ENCODE measurements at places on chromosomes 1 and 21.

DNA sequence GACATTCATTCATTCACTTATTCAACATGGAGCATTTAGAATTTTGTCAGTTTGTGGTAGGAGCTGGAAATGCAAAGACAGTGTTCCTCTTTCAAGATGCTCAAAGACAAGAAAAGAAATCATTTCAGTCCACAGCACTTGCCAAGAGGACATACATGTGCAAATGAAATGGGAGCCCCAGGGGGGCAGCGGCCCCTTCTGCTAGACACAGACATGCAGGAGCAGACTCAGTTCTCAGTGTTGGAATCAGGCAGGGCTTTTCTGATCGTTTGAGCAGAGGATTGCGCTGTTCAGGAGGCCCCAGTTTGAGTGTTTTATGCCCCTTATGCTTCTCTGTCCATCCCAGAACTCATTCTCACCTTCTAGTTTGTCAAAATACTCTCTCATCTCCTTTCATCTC is 35.6 kb upstream of the VASH2 start:
- no peak for DNase-seq
- no peaks in the 10 kb centered on the region for H3K27me3 ChIP-seq
- no peaks in the 10 kb centered on the region for H3K36me3 ChIP-seq
- H3K27ac ChIP-seq, result no peak overlapping the region
- no peaks in the 10 kb centered on the region for H3K4me1 ChIP-seq

DNA sequence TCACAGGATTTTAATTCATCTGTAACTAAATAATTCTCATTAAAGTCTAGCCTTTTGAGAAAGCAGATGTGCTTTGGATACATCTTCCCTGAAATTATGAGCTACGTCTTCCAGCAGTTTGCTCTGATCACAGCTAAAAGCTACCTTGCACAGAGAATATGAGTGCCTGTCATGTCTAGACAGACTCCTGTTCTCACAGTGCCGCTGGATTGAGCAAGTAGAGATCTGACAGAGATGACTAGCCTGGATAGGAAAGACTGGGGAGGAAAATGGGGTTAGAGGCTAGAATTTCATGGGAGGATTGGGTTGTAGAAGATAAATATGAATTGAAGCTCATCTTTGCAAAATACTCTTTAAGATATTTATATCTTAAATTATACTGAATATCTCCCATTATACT is 24.1 kb downstream of the CEPT1 start:
- peaks cover 7% of the 10 kb centered on the region for H3K36me3 ChIP-seq
- no peak overlapping the region for H3K27ac ChIP-seq
- DNase-seq, result no peak
- no peaks in the 10 kb centered on the region for H3K27me3 ChIP-seq
- no peak overlapping the region for H3K4me3 ChIP-seq

DNA sequence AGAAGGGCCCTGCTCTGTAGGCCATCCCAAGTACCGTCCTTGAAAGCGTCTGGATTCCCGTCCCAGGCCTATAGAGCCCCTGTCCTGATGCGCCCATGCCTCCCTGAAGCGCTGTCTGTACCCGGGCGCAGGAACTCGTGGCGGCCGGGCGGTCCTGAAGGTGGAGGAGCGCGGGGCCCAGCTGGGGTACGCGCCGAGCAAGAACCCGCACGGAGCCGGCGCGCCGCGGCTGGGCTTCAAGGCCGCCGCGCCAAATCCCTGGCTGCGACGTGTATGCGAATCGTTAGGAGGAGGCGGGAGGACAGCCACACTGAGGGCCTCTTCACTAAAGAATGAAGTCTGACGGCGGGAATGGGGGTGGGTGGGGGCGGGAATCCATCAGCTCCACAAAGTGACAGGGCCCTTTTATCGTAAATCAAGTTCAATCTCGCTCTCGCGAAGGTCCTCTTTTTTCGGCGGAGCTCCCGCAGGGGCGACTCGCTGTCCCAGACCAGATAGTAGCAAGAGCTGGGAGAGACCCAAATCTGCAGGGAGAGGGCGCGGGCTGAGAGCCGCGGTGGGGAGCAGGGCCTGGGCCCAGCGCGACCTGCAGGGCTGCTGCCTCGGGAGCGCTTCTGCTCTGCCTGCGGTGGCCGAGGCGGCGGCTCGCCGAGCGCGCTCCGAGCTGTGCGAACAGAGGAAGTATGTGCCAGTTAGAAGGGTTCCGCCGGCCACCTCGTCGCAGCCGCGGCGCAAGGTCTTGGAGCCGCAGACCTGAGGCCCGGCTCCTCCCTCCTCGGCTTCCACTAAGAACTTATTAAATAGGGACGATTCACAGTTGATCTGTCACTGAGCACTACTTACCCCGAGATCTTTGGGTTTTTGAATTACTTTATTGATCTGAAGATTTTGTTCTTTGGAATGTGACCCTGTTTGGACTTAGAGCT is 10.4 kb downstream of the BARHL2 start:
- no peak overlapping the region for H3K27ac ChIP-seq
- peaks cover 79% of the 10 kb centered on the region for H3K27me3 ChIP-seq
- no peaks in the 10 kb centered on the region for H3K4me1 ChIP-seq
- H3K36me3 ChIP-seq, result no peaks in the 10 kb centered on the region
- no peak overlapping the region for H3K4me3 ChIP-seq
- no peak for DNase-seq

GRCh38 chr1:89643577-89643976 is 10.7 kb downstream of the LRRC8C start:
- no peak for DNase-seq
- no peak overlapping the region for H3K27ac ChIP-seq
- peaks cover 47% of the 10 kb centered on the region for H3K4me1 ChIP-seq

DNA sequence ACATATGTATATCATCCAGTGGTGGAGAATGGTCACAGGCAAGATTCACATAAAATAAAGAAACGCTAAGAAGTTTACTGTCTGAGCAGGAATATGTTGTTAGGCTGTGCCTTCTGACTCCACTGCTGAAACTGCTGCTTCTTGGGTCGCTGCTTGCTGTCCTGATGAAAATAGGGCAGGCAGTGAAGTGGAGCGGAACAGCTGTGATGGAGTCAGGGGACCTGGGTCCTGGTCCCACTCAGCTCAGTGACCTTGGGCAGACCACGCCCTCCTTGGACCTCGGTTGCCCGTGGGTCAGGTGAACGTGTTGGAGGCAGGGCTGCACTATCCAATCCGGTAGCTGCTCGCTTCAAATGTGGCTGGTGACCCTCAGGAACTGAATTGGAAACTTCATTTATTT is 33.4 kb upstream of the IFFO2 start:
- no peak overlapping the region for H3K4me3 ChIP-seq
- no peaks in the 10 kb centered on the region for H3K36me3 ChIP-seq
- no peak for DNase-seq
- H3K27me3 ChIP-seq, result no peaks in the 10 kb centered on the region
- no peak overlapping the region for H3K27ac ChIP-seq
- no peaks in the 10 kb centered on the region for H3K4me1 ChIP-seq

DNA sequence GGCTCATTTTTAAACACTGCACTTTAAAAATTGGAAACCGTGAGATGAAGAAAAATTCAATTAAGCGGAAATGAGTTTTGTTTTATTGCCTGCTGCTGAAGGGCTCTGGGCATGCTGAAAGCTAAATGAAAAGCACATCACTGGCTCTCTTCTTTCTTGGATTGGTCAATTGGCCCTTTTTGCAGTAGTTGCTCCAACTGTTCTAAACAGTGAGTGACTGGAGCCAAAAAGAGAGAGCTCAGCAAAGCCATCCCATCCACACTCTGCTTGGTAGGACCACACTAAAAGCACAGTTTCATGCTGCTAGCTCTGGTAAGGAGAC is 48.1 kb downstream of the LHX4 start:
- no peak overlapping the region for H3K4me3 ChIP-seq

GRCh38 chr1:205792961-205793673 is 17.8 kb upstream of the RAB29 start:
- peaks cover 39% of the 10 kb centered on the region for H3K36me3 ChIP-seq
- no peaks in the 10 kb centered on the region for H3K27me3 ChIP-seq
- no peak for DNase-seq
- H3K27ac ChIP-seq, result no peak overlapping the region
- H3K4me1 ChIP-seq, result no peaks in the 10 kb centered on the region

DNA sequence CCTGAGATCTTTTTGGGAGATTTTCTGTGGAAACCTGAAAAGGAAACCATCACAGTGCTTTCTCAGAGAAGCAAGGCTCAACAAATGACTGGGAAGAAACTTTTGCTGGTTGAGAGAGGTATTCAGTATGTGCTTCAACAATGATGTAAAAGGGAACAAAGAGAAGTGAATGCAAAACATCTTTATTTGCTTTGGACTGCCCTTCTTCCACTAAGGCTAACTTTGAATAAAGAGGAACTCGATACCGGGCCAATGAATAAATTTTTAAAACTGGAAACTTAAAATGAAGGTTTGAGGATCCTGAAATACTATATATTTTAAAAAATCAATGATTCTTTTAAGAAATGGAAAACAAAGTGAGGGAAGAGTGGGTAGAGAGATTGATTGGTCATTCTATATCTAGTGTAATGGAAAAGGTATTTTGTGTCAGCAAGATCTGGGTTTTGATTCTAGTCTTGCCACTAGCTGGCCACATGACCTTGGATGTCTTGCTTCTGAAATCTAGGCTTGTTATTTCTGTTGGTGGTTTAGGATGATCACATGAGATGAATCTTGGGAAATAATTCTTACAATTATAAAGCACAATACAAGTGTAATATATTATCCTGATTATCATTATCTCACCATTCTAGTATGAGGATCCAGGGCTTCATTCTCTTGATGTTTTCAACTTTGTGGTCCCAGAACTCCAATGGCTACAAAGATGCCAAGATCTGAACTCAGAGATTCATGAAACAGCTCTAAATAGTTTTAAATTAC is 34.6 kb upstream of the APOBEC4 start:
- H3K36me3 ChIP-seq, result no peaks in the 10 kb centered on the region
- no peak overlapping the region for H3K4me3 ChIP-seq
- DNase-seq, result no peak
- H3K27me3 ChIP-seq, result no peaks in the 10 kb centered on the region
- no peaks in the 10 kb centered on the region for H3K4me1 ChIP-seq

DNA sequence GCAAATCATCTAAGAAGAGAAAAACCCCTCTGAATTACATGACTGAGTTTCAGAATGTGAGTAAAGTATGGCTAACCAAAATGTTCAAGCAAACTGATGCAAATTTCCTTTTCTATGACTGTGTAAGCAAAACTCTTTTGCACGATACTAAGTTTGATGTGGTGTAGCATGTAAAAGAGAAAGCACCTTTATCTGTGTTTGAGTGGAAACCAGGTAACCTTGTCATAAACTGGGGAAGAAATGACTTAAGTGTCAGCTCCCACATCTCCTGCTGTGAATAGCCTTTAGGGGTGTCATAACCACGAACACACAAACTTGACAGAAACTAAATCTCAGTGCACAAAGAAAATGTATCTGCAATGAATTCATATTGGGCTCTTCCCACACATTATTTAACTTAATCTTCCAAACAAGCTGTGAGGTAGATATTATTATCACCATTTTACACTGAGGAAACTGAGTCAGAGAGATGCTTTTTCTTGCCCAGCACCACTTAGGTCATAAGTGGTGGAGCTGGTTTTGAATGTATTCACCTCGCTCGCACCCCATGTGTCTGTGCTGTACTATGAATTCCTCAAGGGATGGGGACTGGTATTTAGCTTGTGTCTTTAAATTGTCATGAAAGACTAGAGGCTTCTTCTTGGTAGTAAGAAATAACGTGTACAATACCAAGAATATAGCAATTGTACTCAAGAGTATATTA is 32.9 kb upstream of the IL12RB2 start:
- H3K27ac ChIP-seq, result no peak overlapping the region
- no peak overlapping the region for H3K4me3 ChIP-seq
- H3K36me3 ChIP-seq, result no peaks in the 10 kb centered on the region
- no peaks in the 10 kb centered on the region for H3K4me1 ChIP-seq
- DNase-seq, result no peak

GRCh38 chr1:111747282-111747734 is 8.1 kb upstream of the INKA2 start:
- H3K27me3 ChIP-seq, result no peaks in the 10 kb centered on the region
- no peaks in the 10 kb centered on the region for H3K4me1 ChIP-seq
- no peaks in the 10 kb centered on the region for H3K36me3 ChIP-seq
- no peak overlapping the region for H3K27ac ChIP-seq
- no peak overlapping the region for H3K4me3 ChIP-seq
- DNase-seq, result peak; percentile 39

DNA sequence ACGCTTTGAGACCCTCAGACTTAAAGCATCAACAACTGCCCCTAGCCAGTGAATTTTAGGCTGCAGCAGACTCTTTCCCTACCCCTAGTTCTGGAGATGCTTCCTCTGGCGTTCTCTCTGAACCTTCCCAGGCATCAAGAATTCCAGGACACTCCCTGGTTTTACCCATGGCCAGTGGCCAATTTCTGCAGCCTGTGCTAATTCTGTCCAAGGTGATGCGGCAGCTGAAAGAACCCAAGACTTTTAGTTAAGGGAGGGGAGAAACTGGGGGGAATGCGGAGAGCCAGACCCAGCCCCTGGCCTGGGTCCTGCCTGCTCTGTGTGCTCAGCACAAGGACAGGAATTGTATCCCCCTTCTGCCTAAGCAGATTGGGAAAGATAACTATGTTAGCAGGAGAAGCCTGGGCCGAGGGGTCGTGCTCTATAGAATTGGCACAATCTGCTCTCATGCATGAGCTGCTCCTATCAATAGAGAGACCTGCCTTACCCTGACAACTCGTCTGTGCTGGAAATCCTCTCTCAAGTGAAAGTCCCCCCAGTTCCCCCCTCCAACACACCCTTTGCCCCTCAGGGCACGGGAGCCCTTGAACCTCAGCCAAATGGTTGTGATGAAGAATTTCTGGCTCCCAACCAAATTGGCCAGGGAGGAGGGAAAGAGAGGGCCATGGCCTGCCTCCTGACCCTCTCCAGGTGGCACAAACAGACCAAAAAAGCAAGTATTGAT is 5.4 kb upstream of the GJA8 start:
- no peaks in the 10 kb centered on the region for H3K4me1 ChIP-seq
- H3K27ac ChIP-seq, result no peak overlapping the region
- no peak for DNase-seq
- no peaks in the 10 kb centered on the region for H3K27me3 ChIP-seq

- no peak overlapping the region for H3K4me3 ChIP-seq
- H3K27ac ChIP-seq, result no peak overlapping the region
- no peaks in the 10 kb centered on the region for H3K36me3 ChIP-seq
- no peaks in the 10 kb centered on the region for H3K4me1 ChIP-seq
- no peaks in the 10 kb centered on the region for H3K27me3 ChIP-seq
- peak; percentile 8 for DNase-seq
Measured at GRCh38 chr1:22189619-22190018, 46.7 kb upstream of the WNT4 start.
